ENCODE measurements at places on chromosomes 7 and 10.

GRCh38 chr7:145490356-145490755 is 626.2 kb upstream of the CNTNAP2 start:
- DNase-seq, result no peak

DNA sequence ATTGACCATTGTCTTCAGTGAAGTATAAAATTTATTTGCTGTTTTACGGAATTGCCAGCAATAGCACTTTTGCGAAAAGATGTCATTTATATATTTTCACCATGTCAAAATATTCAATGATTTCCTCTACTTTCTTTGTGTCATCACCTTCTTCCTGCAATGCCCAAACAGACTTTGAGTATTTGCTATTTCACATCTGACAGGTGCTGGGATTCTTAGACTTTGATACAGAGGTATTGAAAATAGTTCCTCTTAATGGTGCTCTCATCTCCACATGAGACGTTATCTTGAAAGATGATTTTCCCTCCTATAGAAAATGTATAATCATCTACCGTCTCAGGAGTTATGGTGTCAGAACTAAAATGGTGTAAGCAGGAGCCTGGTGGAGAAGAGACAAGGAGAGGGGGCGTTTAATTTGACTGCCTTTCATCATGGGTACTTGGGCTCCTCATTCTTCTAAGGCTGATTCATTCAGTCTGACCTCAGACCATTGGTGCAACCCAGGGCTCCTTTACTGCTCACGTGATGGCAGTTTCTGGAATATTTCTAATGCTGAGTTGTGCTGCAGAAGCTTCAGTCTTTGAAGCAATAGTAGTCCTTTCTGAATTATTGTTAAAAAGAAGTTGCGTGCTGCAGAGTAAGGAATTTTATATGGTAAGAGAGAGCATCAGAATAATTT is 404.6 kb downstream of the PHTF2 start:
- DNase-seq, result no peak

DNA sequence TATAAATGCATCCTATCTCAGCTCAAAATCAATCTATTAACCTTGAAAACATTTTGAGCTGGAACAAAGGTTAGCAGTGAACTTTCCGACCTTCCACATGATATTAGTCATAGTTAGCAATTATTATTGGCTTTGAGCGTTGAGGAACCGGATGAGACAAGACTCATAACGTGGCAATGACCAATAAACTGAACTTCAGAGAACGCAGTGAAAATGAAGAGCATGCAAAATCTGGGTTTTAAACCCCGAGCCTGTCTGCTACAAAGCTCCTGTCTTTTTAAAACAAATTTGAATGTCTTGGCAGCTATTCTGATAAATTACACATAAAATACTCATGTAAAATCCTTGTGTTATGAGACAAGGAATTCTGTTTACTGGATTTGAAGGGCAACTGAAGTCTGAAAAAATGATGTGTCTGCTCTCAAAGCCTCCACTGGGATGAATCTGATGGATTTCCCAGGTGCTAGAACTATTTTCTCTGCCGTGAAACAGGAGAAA is 74.7 kb upstream of the ITGB1 start:
- no peak for DNase-seq

DNA sequence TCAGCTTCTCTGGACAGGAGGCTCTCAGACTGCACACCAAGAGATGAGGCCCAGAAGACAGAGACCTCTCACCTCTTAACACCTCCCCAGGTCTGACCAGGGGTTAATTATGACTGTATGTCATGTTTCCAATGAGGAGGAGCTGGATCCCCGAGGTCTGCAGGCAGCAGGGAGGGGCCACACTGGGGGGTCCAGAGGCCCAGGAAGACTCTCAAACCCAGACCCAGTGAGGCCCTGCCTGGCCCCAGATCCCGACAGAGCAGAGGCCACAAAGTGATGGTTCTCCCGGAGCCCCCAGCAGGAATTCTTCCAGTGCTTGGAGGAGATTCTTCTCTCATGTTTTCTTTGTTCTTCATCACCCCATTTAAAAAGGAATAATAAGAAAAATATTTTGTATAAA is 28.8 kb downstream of the PTPRN2 start:
- no peak for DNase-seq

DNA sequence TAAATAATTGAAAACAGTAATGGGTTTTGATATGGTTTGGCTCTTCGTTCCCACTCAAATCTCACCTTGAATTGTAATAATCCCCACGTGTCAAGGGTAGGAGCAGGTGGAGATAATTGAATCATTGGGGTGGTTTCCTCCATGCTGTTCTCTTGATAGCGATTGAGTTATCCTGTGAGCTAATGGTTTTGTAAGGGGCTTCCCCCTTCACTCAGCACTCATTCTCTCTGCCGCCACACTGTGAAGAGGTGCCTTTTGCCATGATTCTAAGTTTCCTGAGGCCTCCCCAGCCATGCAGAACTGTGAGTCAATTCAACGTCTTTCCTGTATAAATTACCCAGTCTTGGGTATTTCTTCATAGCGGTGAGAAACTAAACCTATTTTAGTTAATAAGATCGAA is 551.7 kb upstream of the POT1 start:
- no peak for DNase-seq

GRCh38 chr10:70169649-70170364 is 507 bp downstream of the SAR1A start:
- DNase-seq, result no peak

GRCh38 chr10:52906046-52906445 is 133.5 kb upstream of the MBL2 start:
- DNase-seq, result no peak

DNA sequence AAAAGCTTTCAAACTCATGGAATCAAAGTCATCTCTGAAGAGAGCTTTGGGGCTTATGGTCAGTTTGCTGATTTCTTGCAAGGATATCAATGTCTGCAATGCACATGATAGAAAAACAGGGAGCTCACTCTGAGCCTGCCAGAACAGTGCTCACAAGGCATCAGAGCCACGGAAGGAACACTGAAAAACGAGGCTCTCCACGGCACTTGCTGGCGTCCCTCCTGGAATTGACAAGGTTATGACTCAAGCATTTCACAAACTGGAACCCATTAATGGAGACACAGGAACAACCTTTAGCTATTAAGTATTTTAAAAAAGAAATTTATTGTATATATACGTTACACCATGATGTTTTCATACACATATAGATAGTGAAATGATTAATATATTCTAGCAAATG is 266.3 kb downstream of the KCND2 start:
- DNase-seq, result no peak

DNA sequence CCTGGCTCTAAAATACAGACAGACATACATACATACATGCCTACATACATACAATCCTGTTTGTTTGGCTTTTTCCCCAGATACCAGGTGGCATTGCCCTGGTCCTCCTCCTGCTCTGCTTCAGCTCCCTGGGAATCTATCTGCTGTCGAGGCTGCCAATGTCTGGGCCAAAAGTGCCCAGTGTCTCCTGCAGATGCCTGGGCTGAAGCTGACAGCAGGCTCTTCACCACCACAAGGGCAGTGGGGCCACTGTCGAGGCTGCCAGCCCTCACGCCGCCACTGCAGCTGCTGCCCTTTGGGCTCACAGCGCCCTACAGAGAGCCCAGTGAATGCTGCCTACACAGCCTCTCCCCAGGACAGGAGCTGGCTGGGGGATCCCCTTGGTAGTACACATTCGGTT is 18.0 kb upstream of the STN1 start:
- DNase-seq, result no peak

DNA sequence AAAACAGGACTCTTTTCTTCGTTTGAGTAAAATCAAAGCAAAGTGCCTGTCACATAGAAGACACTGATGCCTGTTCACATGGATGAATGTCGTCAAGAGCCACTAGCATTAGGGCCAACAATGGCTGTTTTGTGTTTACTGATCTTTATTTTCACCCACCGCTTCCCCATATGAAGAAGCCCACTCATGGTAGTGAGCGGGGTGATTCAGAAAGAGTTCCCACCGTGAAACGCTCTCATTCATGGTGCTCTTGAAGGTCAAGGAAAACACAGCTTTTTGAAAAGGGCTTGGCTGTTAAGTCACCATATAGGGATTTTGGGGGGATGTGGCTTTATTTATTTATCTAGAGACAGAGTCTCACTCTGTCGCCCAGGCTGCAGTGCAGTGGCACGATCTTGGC is 12.5 kb downstream of the PROSER2 start:
- no peak for DNase-seq

DNA sequence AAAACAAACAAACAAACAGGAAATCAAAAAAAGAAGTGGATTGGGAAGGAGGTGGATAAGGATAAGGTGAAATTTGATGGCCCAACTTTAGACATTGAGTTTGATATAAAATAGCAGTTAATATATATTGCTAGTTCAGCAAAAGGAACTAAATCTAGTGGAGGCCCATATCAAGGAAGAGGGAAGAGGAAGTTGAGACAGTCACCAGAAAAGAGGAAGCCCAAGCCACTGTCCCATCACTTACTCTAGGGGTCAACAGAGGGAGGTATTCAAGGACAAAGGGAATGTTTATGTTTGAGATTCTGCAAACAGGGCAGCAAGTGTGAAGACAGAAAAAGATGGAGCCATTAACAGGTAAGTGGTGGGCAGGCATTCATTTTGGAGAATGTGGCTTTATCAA is 3.7 kb downstream of the LAMTOR4 start:
- DNase-seq, result no peak

GRCh38 chr7:127759945-127760421 is 108.0 kb downstream of the SND1 start:
- no peak for DNase-seq

GRCh38 chr7:50648076-50648475 is 82.9 kb upstream of the DDC start:
- DNase-seq, result no peak

GRCh38 chr7:44045226-44046014 is 918 bp downstream of the DBNL start:
- no peak for DNase-seq

DNA sequence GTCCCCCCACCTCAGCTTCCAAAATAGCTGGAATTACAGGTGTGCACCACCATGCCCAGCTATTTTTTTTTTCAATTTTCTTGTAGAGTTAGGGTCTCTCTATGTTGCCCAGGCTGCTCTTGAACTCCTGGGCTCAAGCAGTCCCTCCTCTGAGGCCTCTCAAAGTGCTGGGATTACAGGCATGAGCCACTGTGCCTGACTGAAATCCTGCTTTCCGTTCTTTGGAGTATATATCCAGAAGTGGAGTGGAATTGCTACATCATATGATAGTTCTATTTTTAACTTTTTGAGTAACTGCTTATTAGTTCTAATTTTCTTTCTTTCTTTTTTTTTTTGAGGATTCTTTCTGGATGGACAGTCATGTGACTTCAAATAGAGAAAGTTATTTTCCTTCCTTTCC is 62.9 kb upstream of the ZMIZ2 start:
- DNase-seq, result no peak

GRCh38 chr10:124064676-124065075 is 28.7 kb downstream of the CHST15 start:
- no peak for DNase-seq

- no peak for DNase-seq
These were observed 7.6 kb upstream of the SLC26A3 start for GRCh38 chr7:107810626-107811025.

- no peak for DNase-seq
These were observed 37.6 kb downstream of the MCU start for GRCh38 chr10:72729528-72729927.

GRCh38 chr10:128908499-128908898 is 558.5 kb upstream of the MGMT start:
- DNase-seq, result no peak

GRCh38 chr7:20411372-20411771 is 80.7 kb downstream of the ITGB8 start:
- DNase-seq, result no peak

GRCh38 chr10:48904861-48905260 is 34.8 kb downstream of the LRRC18 start:
- DNase-seq, result no peak

DNA sequence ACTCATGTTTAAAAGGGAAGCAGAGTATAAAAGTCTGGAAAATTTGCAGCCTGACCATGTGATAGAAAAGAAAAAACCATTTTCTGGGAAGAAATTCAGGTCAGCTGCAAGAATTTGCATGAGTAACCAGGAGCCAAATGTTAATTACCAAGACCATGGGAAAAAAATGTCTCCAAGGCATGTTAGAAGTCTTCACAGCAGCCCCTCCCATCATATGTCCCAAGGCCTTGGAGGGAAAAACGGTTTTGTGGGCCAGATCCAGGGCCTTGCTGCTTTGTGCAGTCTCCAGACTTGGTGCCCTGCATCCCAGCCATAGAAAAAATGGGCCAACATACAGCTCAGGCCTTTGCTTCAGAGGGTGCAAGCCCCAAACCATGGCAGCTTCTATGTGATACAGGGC is 1019.6 kb upstream of the SORCS1 start:
- no peak for DNase-seq

- no peak for DNase-seq
These were observed 325.6 kb downstream of the SORCS3 start for GRCh38 chr10:104966563-104967297.

DNA sequence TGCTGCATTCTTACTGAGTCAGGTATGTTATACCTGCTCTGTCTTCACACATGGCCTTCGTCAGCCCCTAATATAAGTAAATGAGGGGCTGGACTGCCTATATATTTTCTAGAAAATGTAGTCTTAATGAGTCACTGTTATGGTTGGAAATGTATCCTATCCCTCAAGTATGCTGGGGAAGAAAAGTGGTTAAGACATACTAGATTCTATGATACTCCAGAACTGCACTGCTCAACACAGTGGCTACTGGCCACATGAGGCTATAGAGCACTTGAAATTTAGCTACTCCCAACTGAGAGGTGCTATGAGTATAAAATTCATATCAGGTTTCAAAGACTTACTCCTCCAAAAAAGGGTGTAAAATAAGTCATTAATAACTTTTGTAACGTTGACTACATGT is 104.3 kb upstream of the STEAP1B start:
- DNase-seq, result no peak

DNA sequence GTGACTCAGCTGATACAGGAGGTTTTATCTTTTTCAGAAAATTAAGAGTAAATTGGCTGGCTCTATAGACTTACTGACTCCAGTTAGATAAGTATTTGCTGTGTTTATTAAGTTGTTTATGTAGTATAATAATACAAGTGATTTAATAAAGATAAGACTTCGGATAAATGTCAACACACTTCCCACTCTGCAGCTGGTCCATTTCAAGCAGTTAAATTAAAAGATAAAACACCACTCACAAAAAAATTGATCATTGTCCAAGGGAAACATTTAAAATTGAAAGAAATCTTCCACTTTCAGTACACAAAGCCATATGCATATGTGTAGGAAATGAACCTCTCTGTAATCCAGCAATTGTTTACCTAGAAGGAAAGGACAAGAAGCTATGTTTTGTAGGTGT is 106.1 kb upstream of the SP8 start:
- no peak for DNase-seq

GRCh38 chr10:58157076-58157766 is 110.5 kb downstream of the IPMK start:
- DNase-seq, result no peak

GRCh38 chr7:104983578-104984539 is 30.1 kb upstream of the KMT2E start:
- peak; percentile 56 for DNase-seq

DNA sequence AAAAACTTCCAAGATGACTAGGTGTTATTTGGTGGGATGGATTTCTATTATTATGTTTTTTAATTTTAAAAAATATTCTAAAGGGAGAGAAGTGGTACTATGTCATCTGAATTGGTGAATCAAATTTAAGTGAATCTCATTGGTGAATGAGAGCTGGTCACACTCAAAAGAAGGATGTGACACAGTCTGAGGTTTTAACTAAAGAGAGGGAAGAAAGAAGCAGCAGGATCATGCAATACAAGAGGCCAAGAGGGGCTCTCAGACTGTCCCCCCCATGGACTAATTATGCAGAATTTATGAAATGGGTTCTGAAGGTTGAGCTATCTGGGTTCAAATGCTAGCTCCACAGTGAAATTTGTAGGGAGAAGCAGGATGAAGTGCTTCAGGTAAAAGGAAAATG is 16.2 kb downstream of the MACC1 start:
- no peak for DNase-seq
